NCI-H187 treated with DMSO at 0.1 percent for 48 hours (cell line): ENCODE measurements at places on chromosomes 4 and X.

GRCh38 chr4:169014586-169014985 is 4.5 kb upstream of the CBR4 start:
- DNase-seq = no peak

GRCh38 chr4:139188648-139189416 is 11.8 kb upstream of the ELF2 start:
- DNase-seq = no peak

DNA sequence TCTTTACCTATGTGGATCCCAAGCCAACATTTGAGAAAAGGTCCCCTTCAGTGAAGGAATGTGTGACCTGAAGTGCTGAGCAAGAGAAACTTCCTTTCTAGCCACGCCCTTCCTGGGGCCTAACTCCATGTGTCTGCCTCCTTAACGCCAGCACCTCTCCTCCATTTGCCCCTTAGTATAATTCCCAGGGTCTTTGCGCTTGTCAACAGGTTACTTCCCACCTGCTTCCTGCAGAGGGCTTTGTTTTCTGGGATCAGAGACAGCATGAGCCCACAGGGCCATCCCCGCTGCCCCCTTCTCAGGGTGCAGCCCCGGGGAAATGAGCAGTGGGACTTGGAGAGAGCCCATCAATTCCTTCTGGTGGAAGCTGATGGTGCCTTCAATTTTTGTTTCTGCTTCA is 45.9 kb upstream of the DRD5 start:
- no peak for DNase-seq

GRCh38 chrX:109735202-109735744 is 2.2 kb upstream of the ACSL4 start:
- no peak for DNase-seq

DNA sequence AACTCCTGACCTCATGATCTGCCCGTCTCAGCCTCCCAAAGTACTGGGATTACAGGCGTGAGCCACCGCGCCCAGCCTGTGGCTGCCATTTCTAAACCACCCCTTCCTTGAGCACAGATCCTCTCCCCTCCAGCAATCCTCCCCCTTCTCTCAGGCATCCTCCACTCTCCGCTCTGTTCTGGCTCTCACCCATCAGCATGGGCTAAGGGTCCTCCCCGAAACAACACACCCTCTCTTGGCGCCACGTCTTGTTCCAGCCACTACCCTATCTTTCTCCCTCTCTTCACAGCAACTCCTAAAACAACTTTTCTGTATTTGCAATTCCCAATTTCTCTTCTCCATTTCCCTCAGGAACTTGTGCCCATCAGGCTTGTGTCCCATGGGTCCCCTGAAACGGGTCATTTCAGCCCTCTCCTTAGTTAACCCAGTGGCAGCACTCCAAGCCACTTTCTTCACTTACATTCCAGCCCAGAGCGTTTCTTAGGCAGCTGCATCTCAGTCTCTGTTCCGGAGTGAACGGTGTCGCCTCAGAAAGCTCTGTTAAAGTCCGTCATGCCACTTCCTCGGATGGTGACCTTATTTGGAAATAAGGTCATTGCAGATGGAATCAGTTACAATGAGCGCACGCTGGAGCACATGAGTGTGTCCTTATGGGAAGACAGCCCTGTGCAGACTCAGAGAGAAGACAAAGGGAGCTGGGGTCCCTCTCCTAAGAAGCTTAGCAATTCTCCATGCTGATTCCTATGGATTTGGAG is 28.3 kb upstream of the CLDN24 start:
- DNase-seq = no peak

DNA sequence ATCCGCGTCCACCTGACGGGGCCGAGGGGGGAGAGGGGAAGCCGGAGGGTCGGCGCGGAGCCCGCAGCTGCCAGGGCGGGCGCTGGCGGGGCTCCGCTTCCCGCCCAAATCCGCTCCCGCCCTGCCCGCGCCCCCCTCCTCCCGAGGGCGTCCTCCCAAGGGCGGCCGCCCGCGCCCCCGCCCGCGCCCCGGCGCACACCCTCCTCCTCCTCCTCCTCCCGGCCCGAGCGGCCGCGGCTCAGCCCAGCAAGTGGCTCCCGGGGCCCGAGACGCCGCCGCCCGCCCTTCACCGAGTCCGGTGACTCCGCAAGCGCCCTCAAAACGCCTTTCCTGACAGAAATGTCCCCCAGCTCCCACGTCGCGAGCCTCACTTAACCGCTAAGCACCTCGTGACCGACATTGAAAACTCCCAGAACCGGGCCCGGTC is 487 bp downstream of the HMGB2 start:
- DNase-seq = no peak

- no peak for DNase-seq
These were observed 480.2 kb downstream of the SMARCA1 start for GRCh38 chrX:129043138-129043537.

DNA sequence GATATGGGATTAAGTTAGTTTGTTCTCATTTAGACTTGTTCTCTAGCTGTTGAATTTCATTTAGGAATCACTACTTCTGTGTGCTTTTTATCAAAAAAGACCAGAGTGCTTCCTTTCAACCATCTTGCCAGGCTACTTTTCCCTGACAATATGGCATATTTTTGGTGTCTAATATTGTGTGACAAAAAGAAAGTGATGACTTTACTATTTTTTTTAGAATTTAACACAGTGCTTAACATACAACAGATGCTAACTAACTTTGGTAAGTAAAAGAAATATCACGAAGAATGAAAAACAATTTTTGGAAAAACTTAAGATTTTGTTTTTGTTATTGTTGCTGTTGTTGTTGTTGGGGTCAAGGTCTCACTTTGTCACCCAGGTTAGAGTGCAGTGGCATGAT is 462.2 kb upstream of the PABPC4L start:
- no peak for DNase-seq

DNA sequence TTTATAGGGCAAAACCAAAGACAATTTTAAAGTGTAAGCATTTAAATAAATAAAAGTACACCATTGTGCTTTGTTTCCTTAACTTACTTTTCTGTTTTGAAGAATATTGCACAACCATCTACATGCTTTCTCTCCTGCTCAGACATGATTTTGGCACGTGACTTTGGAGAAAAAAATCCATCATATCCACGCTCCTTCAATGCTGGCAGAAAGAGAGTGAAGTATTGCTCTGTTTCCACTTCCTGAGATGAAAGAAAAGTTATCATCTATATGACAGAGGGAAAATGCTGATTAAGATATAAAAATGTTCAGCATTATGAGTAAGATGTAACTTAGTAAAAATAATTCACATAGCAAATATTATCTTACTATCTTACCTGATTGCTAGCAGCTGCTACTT is 77.1 kb downstream of the CNOT6L start:
- DNase-seq = no peak

DNA sequence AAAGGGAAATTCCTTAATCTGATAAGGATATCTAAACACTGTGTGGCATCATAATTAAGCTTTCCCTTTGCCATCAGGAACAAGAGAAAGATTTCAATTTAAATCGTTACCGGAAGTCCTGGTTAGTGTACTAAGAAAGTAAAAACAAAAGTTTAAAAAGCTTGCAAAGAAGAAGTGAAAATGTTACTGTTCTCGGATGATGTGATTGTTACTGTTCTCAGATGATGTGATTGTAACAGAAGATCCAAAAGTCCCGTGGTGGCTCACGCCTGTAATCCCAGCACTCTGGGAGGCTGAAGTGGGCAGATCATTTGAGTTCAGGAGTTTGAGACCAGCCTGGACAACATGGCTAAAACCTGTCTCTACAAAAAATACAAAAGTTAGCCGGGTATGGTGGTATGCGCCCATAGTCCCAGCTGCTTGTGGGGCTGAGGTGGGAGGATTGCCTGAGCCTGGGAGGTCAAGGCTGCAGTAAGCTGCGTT is 62.5 kb downstream of the RGS12 start:
- DNase-seq = no peak

GRCh38 chr4:156767911-156768415 is 203.6 kb downstream of the PDGFC start:
- DNase-seq = no peak
